ENCODE measurements at places on chromosomes 5 and 9.
A peak's percentile ranks its signal among the peaks of the same experiment; 100 is the strongest.

DNA sequence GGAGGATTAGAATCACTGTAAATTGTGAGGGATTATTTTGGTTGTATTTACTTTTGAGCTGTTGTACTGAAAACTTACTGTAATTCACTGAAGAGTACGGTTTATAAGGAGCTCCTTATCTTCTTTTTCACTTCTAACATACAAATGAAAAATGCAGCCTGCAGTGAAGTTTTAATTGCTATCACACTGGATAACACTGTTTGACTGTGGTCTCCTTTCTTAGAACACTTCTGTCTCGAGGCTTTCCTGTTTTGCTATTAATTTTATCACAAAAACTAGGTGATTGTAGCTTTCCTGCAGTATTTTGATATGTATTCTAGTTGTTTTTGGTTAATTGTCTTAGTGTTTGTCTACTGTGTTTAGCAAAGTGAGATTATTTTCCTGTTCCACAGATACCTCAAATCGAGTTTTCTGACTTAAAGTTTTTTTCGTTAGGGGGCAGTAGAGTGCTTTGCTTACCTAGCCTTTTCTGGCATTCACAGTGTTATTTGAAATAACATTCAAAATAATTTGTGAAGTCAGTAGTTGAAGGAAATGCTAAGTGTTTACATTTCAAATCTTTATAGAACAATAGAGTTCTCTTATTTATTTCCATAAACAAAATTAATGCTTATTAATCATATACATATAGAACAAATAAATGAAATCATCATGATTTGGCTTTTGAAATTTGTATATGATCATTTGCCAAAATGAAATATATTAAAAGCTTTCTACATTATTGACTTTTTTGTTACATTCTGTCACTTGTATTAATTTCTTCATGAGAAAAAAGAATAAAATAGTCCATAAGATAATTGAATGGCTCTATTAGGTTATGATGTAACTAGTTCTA lies 52.9 kb downstream of the COMMD10 start:
- DNase-seq, result no peak

- DNase-seq, result peak; percentile 20
These were observed 10.1 kb upstream of the FOXI1 start for GRCh38 chr5:170095646-170096045.

- no peak for DNase-seq
These were observed 166.9 kb upstream of the SPRY4 start for GRCh38 chr5:142491679-142492078.

DNA sequence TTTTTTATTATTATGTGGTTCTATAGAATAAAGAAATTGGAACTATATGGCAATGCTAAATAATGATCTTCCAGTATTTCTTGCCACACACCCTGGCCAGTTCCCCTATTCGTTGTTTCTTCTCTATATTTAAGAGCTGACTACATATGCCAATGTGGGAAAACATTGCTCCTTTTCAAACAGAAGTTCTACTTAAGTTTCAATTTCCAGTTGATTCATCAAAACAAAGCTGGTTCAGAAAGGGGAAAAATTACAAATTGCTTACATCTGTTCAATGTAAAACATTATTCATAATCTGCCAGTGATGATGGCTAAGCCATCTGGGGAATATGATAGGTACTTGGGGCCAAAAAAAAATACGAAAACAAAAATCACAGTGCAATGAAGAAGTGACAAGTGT lies 76.9 kb downstream of the ST8SIA4 start:
- DNase-seq, result no peak

DNA sequence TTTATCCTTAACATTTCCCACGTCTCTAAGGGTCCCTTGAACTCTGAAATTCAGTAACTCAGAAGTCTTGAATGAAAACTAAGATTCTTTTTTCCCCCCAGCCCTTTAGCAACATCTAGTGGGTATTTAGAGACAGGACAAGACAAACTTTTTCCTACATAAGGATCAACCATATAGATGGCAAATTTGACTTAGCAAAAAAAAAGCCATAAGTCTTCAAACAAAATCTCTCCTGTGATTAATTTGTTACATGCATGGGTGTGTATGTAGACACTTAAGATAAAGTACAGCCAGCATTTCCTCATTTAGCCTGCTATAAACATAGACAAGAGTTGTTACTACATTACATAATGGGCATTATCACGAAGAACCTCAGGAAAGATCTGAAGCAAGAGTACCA lies 29.1 kb upstream of the ANKRD31 start:
- DNase-seq, result no peak

GRCh38 chr9:129568560-129569501 lies 52.1 kb downstream of the C9orf50 start:
- no peak for DNase-seq

DNA sequence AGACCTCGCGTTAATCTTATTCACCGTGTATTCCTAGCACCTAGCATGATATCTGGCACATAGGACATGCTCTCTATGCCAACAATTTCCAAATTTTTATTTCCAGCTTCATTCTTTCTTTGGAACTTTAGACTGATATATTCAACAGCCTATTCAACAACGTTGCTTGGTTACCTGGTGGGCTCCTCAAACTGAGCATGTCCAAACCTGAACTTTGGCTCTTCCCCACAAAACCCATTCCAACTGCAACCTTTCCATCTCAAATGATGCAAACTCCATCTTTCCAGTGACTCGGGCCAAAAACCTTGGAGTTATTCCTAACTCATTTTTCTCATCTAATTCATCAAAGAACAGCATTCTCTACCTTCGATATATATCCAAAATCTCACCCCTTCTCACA lies 525.2 kb downstream of the AGTPBP1 start:
- DNase-seq, result no peak

DNA sequence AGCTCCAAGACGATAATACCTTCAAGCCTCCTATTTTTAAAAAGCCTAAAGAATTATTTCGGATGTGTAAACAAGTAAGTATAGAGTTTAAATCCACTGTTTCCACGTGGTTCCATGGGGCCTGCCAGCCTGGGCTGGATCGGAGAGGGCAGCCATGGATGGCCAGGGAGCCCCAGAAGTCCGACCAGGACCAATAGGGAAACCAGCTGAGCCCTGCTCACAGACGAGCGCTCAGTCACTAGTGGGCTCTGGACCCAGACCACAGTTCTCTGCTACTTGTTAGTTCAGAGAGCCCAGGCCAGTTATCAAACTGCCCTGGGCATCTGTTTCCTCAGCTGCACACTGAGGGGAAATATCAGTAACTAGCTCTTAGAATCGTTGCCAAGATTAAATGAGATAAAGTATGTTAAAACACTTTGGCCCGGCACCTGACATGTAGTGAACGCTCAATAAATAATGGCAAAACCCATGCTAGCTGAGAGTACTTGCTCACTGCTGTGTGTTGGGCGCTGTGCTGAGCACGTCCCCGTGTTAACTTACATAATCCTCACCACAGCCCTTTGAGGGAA lies 124.8 kb downstream of the RGS3 start:
- no peak for DNase-seq

DNA sequence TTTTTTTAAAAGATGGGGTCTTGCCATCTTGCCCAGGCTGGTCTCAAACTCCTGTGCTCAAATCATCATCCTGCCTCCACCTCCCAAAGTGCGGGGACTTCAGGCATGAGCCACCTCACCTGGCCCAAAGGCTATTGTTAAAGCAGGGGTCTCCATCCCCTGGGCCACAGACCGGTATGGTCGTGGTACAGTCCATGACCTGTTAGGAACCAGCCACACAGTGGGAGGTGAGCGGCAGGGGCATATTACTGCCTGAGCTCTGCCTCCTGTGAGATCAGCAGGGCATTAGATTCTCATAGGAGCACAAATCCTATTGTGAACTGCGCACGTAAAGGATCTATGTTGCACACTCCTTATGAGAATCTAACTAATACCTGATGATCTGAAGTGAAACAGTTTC lies 7.3 kb upstream of the NOL6 start:
- DNase-seq, result no peak

- DNase-seq, result no peak
These were observed 61.7 kb downstream of the PPP2R2B start for GRCh38 chr5:146816775-146817387.

DNA sequence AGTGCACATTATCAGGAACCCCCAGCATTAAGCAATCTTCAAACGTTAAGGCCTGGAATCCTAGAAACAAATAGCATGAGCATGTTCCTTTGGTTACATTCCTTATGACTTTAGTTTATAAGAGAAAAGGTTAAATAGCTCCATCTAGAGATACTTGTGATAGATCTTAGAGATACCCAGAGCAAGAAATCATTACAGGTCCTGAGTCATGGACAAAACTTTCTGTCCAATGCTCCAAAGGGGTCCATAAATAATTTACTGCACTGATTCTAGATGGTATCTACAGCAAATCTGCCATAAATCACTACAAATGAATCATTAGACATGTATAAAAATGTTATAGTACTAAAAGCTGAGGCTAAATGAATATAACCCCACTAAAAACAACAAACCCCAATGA lies 139.6 kb downstream of the HTR1A start:
- no peak for DNase-seq

DNA sequence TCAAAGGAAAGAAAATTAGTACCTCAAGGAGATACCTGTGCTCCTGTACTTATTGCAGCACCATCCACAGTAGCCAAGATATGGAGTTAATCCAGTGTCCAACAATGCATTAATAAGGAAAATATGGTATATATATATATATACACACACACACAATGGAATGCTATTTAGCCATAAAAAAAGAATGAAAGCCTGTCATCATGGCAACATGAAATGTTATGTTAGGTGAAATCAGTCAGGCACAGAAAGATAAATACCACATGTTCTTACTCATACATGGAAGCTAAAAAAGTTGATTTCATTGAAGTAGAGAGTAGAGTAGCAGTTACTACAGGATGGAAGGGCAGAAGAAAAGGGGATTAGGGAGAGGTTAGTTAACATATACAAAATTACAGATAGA lies 601.5 kb downstream of the ANXA1 start:
- no peak for DNase-seq

- no peak for DNase-seq
These were observed 204.8 kb upstream of the HAPLN1 start for GRCh38 chr5:83925321-83925954.

DNA sequence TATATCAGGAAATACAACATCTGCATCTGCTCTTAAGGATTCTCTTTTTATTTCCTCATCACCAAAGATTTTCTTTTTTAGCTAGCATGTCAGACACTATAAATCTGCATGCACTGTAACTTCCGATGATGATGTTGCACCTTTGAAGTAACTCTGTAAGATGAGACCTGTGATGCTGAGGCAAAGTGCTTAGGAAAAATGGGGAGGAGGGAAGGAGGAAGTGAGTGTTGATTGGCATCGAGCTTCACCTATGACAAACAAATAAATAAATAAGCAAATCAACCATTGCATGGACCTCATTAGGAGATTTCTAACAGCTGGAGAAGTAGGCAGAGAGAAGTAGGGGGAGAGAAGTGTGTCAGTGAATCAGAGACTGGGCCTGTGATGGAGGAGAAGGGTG lies 52.6 kb downstream of the ENC1 start:
- DNase-seq, result no peak

DNA sequence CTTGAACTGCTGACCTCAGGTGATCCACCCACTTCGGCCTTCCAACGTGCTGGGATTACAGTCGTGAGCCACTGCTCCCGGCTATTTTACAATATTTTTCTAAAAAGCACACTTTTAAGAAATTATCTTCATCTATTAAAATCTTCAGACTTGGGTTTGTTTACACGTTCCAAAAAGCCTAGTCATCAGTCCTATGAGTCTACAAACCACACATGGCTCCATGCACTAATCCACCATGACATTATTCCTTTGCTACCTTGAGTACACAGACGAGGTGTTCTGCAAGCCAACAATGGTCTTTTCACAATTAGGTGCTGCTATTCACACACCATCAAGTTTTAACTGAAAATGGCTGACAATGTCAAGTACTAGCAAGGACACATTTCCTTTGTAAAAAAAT lies 41.0 kb downstream of the TRPM6 start:
- no peak for DNase-seq

- no peak for DNase-seq
These were observed 213.3 kb downstream of the IRX2 start for GRCh38 chr5:2538169-2538568.

GRCh38 chr5:124941051-124942049 lies 194.9 kb upstream of the ZNF608 start:
- DNase-seq, result no peak

- no peak for DNase-seq
These were observed 92.0 kb downstream of the C9orf152 start for GRCh38 chr9:110115826-110116542.

Measured in CD4-positive, alpha-beta T cell (primary cell).